Activated CD4-positive, alpha-beta T cell treated with anti-CD3 and anti-CD28 coated beads, Interleukin-2, amount 10 ng/mL, durations not matched to agents 7 days and 5 days (primary cell): ENCODE measurements at places on chromosomes 13 and 19.

DNA sequence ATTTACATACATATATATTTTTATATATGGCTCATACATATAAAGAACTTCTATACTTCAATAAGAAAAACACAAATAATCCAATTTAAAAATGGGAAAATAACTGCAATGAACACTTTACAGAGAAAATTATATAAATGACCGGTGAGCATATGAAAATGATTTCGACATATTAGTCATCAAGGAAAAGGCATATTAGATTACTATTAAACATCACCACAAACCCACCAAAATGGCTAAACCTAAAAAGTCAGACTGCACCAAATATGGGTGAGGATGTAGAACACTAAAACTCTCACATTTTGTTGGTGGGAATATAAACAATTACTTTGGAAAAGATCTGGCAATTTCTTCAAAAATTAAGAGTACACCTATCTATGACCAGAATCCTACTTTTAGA, 316.2 kb downstream of the ENOX1 start:
- no peaks in the 10 kb centered on the region for H3K36me3 ChIP-seq
- peaks cover 23% of the 10 kb centered on the region for H3K27me3 ChIP-seq
- no peaks in the 10 kb centered on the region for H3K4me1 ChIP-seq
- DNase-seq = no peak
- no peak overlapping the region for H3K27ac ChIP-seq

DNA sequence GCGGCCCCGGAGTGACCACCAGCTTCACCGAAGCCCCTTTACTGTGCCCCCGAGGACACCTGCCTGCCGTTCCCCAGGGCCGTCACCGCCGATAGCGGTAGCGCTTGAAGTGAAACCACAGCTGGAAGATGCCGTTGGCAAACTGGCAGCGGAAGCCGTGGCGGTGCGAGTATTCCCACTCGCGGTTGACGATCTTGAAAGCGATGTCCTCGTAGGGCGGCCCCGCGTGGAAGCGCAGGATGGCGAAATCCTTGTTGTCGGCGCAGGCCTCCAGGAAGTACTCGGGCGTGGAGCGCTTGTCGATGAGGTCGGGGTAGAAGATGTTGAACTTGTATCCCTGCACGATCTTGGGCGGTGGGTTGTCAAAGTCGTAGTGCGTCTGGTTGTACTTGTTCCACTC, 5.2 kb upstream of the TBXA2R start:
- DNase-seq = no peak
- H3K4me3 ChIP-seq = no peak overlapping the region
- H3K27ac ChIP-seq = no peak overlapping the region
- peaks cover 5% of the 10 kb centered on the region for H3K27me3 ChIP-seq
- H3K4me1 ChIP-seq = peaks cover 12% of the 10 kb centered on the region

- no peak overlapping the region for H3K27ac ChIP-seq
- DNase-seq = no peak
- H3K4me3 ChIP-seq = no peak overlapping the region
- H3K27me3 ChIP-seq = peaks cover 44% of the 10 kb centered on the region
- no peaks in the 10 kb centered on the region for H3K4me1 ChIP-seq
- no peaks in the 10 kb centered on the region for H3K36me3 ChIP-seq
Measured at GRCh38 chr13:25379011-25379410, 7.2 kb downstream of the ATP8A2 start.

DNA sequence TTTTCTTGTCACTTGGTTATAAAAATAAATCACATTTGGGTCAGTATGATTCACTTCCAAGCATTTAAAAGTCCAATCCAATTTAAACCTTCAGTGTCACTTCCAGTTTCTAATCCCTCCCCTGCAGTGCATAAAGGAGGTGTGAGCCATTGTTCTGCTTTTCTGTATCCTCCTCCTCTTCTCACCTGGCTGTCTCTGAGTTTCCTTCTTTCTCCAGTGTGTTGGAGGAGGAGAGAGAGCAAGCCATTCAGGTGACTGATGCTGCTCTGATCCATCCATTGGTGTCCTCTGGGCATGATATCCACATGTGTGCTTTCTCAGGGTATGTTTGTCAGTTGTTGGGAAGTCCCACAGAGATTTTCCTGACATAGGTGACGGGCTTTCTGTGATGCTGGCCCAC, 1.2 kb downstream of the NUDT15 start:
- H3K4me1 ChIP-seq = peaks cover 58% of the 10 kb centered on the region
- no peak for DNase-seq
- H3K27ac ChIP-seq = peak overlapping the region; percentile 94
- H3K27me3 ChIP-seq = no peaks in the 10 kb centered on the region

DNA sequence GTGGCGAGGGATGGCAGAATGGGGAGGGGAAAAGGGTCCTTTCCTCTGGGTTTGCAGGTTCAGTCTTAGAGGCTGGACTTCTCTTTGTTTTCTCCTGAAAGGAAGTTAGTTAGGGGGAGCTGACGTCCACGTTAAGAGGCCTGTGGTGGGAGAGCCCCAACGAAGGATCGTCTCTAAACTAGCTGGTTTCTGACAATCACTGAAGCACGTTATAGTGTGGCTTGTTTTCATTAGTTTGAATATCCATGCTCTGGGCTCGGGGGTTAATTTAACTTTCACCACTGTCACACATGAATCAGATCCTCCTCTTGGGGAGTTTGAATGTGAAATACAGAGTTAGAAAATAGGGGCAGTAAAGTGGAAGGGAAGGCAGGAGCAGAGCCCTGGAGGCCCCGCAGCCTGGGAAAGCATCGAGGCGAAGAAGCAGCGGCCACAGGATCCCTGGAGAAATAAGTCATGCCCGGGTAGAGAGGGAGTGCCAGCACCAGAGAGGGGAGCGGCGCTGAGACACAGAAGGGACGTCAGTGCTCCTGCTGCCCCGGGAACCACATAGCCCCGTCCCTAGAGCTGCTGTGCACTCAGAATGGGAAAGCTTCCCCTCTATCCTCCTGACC, 31.1 kb upstream of the AMER2 start:
- H3K36me3 ChIP-seq = no peaks in the 10 kb centered on the region
- DNase-seq = no peak
- H3K27me3 ChIP-seq = peaks cover 3% of the 10 kb centered on the region
- H3K4me1 ChIP-seq = no peaks in the 10 kb centered on the region

DNA sequence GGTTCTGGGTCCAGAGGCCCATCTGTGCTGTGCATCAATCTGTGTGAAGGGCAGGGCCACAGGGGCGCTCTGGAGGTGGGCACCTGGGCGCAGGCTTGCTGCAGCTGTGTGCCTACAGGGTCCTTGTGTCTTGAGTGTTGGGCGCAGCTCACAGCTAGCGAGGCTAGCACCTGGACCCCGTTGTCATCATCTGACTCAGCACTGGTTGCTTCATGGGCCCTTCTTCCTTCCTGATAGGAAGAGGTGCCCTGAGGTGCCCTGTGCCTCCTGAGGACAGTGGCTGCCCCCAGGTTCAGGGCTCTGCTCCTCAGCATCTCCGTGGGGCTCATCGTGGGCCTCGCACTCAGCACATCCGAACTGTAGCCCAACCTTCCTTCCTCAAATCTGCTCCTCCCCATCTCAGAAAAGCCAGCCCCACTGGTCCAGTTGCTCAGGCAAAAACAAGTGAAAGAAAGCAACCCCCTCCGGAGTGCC, 54.8 kb downstream of the GATAD2A start:
- peak overlapping the region; percentile 70 for H3K4me3 ChIP-seq
- peak; percentile 32 for DNase-seq
- H3K27ac ChIP-seq = peak overlapping the region; percentile 99

DNA sequence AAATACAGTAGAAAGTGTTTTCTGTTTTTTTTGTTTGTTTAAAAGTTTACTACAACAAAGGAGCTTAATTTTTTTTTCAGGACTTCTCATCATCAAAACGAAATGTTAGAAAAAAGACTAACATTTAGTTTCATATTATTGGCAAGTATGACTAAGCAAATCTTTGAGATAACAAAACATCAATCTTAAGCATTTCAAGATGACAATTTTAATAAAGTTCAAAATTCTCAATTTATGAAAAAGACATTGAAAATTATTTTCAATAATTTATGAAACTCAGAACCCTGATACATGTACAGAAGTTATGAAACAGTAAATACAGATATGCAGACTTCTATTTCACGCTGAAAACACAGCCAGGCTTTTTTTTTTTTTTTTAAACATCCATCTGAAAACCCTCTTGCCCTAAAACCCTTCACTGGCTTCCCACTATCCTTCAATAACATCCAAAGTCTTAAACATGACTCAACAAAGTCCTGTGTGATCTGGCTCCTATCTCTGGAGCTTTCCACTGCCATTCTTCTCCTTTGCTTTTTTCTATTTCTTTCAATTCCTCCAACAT, 3.9 kb downstream of the RBM26 start:
- peaks cover 46% of the 10 kb centered on the region for H3K4me1 ChIP-seq
- H3K36me3 ChIP-seq = peaks cover 50% of the 10 kb centered on the region
- H3K27ac ChIP-seq = peak overlapping the region; percentile 10
- DNase-seq = no peak
- H3K27me3 ChIP-seq = no peaks in the 10 kb centered on the region

- H3K27me3 ChIP-seq = no peaks in the 10 kb centered on the region
- peaks cover 17% of the 10 kb centered on the region for H3K36me3 ChIP-seq
- no peak overlapping the region for H3K4me3 ChIP-seq
- DNase-seq = no peak
- H3K4me1 ChIP-seq = peaks cover 52% of the 10 kb centered on the region
- no peak overlapping the region for H3K27ac ChIP-seq
Measured at GRCh38 chr13:42996584-42996983, 4.5 kb upstream of the EPSTI1 start.

- H3K4me3 ChIP-seq = no peak overlapping the region
- H3K36me3 ChIP-seq = peaks cover 15% of the 10 kb centered on the region
- DNase-seq = no peak
- H3K4me1 ChIP-seq = peaks cover 40% of the 10 kb centered on the region
Measured at GRCh38 chr13:40764587-40765403, 6.2 kb downstream of the MRPS31 start.

GRCh38 chr19:13347367-13347766, 158.9 kb downstream of the CACNA1A start:
- H3K4me1 ChIP-seq = no peaks in the 10 kb centered on the region
- no peaks in the 10 kb centered on the region for H3K27me3 ChIP-seq
- no peak overlapping the region for H3K27ac ChIP-seq
- H3K4me3 ChIP-seq = no peak overlapping the region
- no peaks in the 10 kb centered on the region for H3K36me3 ChIP-seq

- H3K4me3 ChIP-seq = no peak overlapping the region
- H3K27ac ChIP-seq = no peak overlapping the region
- no peaks in the 10 kb centered on the region for H3K4me1 ChIP-seq
- peaks cover 36% of the 10 kb centered on the region for H3K27me3 ChIP-seq
- DNase-seq = no peak
- H3K36me3 ChIP-seq = no peaks in the 10 kb centered on the region
Measured at GRCh38 chr13:97021241-97021640, 27.0 kb upstream of the OXGR1 start.

DNA sequence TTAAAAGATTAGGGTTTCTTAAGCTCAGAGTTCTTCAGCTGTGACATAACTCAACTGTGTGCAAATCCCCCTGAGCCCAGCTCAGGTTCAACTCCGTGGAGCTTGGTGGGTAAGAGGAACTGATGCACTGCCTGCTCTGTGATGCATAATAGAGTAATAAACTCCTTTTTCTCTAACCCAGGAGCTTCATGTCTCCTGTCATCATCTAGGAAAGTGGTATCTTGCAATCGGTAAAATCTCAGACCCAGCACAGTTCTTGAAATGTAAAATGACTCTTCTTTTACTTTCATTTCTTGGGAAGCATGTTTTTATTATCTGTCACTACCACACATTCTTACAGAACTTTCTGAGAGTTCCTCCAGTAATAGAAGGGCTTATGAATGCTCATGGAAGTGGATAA, 123.8 kb upstream of the PCDH9 start:
- H3K27me3 ChIP-seq = no peaks in the 10 kb centered on the region
- H3K4me1 ChIP-seq = no peaks in the 10 kb centered on the region
- no peak overlapping the region for H3K4me3 ChIP-seq
- H3K27ac ChIP-seq = no peak overlapping the region

GRCh38 chr19:34017024-34017423, 155.3 kb upstream of the LSM14A start:
- H3K4me3 ChIP-seq = no peak overlapping the region
- H3K36me3 ChIP-seq = no peaks in the 10 kb centered on the region
- peaks cover 29% of the 10 kb centered on the region for H3K27me3 ChIP-seq
- DNase-seq = no peak
- H3K4me1 ChIP-seq = no peaks in the 10 kb centered on the region

- no peaks in the 10 kb centered on the region for H3K36me3 ChIP-seq
- no peaks in the 10 kb centered on the region for H3K4me1 ChIP-seq
- no peak overlapping the region for H3K4me3 ChIP-seq
- DNase-seq = no peak
- no peak overlapping the region for H3K27ac ChIP-seq
- no peaks in the 10 kb centered on the region for H3K27me3 ChIP-seq
Measured at GRCh38 chr13:85408415-85408814, 390.8 kb downstream of the SLITRK6 start.

- H3K27ac ChIP-seq = no peak overlapping the region
- H3K4me3 ChIP-seq = no peak overlapping the region
- no peak for DNase-seq
- peaks cover 4% of the 10 kb centered on the region for H3K4me1 ChIP-seq
- H3K36me3 ChIP-seq = no peaks in the 10 kb centered on the region
Measured at GRCh38 chr19:44571830-44572580, 41.4 kb upstream of the IGSF23 start.

DNA sequence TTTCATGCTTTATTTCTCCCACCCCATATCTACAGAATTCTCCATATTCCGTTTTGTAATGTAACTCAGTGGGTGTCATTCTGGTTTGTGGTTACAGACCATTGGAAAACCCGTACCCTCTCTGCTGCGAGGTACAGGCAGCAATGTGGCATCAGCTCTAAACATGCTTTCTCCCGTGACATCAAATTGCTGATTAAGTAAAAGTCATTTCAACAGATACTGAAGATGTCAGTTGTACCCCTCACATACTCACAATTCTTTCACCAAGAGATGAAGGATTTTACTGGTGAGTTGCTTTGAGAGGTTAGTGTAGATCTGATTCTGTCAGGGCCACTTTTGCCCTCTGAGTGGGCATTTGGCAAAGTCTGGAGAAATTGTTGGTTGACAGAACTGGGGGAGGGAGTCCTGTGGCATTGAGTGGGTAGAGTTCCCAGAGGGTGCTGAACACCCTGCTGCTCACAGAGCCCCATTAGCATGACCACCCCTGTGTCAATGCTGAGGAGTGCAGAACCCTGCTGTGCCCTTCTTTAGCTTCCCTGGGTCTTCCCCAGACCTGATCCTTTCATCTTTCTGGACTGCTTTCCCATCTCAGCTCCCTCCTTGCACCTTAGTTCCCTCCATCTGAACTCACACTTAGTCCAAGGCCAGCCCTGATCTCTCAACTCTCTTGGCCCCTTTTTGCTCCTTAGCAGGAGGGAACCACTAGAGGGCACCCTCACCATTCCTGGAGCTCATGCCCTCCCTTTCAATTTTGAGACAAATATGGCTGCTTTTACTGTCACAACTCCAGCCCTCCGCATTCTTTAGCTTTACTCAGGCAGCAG, 39.9 kb upstream of the CEACAM8 start:
- H3K36me3 ChIP-seq = no peaks in the 10 kb centered on the region
- peaks cover 10% of the 10 kb centered on the region for H3K27me3 ChIP-seq
- no peak overlapping the region for H3K27ac ChIP-seq
- H3K4me1 ChIP-seq = no peaks in the 10 kb centered on the region
- H3K4me3 ChIP-seq = no peak overlapping the region

- no peak overlapping the region for H3K27ac ChIP-seq
- H3K4me3 ChIP-seq = no peak overlapping the region
- no peaks in the 10 kb centered on the region for H3K36me3 ChIP-seq
- no peaks in the 10 kb centered on the region for H3K4me1 ChIP-seq
- H3K27me3 ChIP-seq = peaks cover 8% of the 10 kb centered on the region
- DNase-seq = no peak
Measured at GRCh38 chr13:31350560-31350959, 150.8 kb downstream of the B3GLCT start.
